Smooth muscle cell of the brain vasculature (primary cell): ENCODE measurements at places on chromosomes 5 and 9.

DNA sequence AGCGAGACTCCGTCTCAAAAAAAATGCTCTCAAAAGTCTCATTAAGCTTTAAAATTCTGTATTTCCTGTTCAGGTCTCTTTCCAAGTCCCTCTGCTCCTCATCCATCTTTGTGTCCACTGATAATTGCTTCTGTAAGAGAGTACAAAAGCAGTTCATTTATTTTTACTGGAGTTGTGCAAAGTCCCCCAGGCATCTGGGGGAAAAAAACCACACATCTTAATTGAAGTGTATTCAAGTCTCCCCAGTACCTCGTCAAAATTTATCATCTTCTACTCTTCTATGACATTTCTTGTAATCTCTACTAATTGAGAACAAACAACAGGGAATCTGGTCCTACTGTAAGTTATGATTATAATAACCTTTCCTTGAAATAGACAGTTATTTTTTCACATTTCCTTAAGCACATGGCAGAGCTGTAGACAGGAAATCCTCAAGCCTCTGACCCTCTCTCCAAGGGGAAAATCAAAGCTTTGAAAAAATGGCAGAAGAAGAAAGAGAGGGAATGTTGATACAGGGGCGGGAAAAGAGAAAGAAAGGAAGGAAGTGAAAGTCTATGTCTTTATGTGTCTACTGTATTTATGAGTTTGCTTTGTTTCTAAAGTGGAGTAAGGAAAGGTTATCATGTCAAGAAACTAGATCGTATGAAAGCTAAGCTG lies 51.5 kb downstream of the RAI14 start:
- no peak for DNase-seq

- no peak for DNase-seq
Measured at GRCh38 chr9:116935149-116935897, 248.2 kb downstream of the TRIM32 start.

GRCh38 chr9:112063151-112063550 lies 111.9 kb downstream of the SUSD1 start:
- no peak for DNase-seq

- DNase-seq, result no peak
Measured at GRCh38 chr5:115549154-115549553, 4.6 kb upstream of the FEM1C start.
